ENCODE measurements at places on chromosomes 1 and 21. TPM values are rescaled to one million over a fixed set of nuclear protein-coding genes. Genes with fewer than 3 reads are reported as not detected.

The BRWD1 gene
- total RNA-seq, result 38.9 TPM

The UBE2Q1 gene
- 65.5 TPM for total RNA-seq

The UMODL1 gene
- total RNA-seq, result not detected

The IVNS1ABP gene
- total RNA-seq, result 116 TPM

The CELSR2 gene
- 7.1 TPM for total RNA-seq

The C1orf35 gene
- total RNA-seq, result 8.9 TPM

The MAP3K21 gene
- 0.27 TPM for total RNA-seq

The HCRTR1 gene
- not detected for total RNA-seq

The F5 gene
- total RNA-seq, result 0.97 TPM

The SPRR4 gene
- not detected for total RNA-seq

The CELA2B gene
- not detected for total RNA-seq

The ZNF648 gene
- not detected for total RNA-seq

GRCh38 chr1:192700834-192701271 is 64.9 kb downstream of the RGS13 start:
- DNase-seq, result no peak

GRCh38 chr1:188363943-188364342 is 1535.2 kb downstream of the PLA2G4A start:
- DNase-seq, result no peak

DNA sequence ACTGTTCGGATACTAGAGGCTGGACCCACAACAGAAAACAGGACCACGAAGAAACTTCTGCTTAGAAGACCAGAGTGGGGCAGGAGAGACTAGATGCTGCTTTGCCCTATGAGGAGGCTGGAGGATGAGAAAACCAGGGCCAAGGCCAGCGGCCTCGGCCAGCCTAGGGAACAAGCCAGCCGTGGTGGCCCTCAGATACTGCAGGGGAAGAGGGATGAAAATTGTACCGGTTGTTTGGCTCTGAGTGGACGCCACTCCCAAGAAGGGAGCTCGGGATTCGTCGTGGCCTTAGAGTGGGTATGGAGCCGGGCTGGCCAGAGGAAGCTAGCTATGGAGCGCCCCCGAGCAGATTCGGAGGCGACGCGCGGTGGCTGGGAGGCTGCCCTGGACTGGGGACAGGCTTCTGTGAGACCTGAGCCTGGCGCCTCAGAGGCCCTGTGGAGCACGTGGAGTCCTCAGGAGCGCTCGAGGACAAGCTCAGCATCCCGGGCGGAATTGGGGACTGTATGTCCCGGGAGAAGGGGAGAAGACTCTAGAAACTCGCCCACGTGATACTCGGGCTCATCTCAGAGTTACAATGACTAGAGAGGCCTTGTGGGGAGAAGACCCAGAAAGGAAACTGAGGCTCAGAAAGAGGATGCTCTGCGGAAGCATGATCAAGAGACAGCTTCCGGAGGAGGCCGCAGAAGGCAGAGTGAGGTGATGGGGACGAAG is 2.8 kb downstream of the PRRX1 start:
- no peak for DNase-seq

DNA sequence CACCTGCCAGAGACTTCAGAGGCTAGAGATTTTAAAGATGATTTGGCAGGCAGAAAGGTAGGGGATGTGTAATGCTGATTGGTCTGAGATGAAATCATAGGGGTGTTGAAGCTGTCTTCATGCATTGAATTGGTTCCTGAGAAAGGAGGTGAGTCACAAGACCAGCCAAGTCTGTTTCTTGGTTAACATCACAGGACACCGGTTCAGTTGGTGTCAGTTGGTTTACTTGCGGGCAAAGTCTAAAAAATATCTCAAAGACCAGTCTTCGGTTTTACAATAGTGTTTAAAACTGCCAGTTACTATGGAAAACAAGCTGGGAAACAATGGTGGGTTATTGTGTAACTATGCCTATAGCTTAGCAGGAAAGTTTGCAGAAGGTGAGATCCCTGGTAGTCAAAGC is 305.9 kb downstream of the BARHL2 start:
- DNase-seq, result no peak

DNA sequence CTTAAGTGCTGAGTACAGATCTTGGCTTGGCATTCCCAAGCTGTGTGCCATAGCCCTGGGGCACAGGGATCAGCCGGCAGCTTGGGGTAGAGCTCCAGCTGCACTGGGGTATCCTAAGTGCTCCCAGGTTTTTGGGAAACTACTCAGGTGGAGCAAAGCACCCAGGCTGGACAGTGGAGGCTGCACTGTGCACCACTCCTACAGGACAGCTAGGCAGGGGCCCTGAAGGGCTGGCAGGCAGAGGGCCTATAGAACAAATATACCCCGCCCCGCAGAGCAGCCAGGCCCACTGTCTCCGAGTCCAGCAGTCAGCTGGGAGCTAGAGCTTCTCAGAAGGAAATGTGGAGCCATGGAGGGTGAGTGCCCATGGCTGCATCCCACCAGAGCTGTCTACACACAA is 691.7 kb upstream of the ADGRL2 start:
- no peak for DNase-seq

DNA sequence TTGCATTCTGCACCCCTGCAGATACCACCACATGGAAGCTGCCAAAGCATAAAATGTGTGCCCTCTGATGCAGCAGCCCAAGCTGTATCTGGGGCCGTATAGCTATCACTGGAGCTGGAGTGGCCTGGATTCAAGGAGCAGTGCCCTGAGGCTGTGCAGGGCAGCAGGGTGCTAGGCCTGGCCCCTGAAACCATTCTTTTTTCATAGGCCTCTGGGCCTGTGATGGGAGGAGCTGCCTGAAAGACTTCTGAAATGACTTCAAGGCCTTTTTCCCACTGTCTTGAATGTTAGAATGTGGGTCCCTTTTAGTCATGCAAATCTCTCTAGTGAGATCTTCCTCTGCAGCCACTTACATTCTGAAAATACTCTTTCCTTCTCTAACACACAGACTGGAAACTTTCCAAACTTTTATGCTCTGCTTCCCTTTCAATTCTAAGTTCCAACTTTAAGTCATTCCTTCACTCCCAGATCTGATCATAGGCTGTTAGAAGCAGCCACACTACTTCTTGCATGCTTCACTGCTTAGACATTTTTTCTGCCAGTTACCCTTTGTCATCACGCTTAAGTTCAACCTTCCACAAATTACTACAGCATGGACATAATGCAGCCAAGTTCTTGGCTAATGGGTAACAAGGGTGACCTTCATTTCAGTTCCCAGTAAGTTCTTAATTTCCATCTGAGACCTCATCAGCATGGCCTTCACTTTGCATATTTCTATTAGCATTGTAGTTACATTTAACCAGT is 42.4 kb downstream of the DRAM2 start:
- DNase-seq, result no peak

DNA sequence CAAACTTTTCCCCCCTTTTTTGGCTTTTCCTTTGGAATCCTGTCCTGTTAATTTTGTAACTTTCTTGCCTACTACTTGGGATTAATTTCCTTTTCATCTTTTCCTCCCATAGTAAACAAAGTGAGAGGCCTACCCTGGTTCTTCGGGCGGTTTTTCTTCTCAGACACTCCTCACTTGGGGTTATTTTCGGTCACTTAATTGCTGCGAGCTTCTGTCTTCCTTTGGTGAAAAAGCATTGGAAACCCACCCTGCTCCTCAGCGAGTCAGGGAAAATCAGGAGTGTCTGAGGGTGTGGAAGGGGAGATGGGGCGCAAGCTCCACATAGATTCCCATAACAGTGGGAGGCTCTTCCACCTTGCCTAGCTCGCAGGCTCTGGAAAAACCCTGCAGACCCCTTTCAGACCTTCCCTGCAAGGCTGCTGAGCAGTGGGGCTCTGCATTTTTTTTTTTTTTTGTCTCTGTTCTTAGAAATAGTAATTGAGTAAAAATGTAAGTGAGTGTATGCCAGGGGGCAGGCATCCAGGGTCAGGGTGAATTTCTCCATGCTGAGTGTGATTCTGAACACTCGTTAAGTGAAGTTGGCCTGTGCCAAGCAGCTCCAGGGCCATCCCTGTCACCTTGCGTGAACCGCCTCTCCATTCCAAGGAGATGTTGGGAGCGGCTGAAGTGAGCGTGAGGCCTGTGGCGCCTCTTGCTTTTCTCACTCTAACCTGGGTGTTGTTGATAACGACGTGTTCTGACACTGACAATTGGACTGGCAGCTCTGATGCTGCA is 20.3 kb downstream of the TGFB2 start:
- DNase-seq, result no peak

DNA sequence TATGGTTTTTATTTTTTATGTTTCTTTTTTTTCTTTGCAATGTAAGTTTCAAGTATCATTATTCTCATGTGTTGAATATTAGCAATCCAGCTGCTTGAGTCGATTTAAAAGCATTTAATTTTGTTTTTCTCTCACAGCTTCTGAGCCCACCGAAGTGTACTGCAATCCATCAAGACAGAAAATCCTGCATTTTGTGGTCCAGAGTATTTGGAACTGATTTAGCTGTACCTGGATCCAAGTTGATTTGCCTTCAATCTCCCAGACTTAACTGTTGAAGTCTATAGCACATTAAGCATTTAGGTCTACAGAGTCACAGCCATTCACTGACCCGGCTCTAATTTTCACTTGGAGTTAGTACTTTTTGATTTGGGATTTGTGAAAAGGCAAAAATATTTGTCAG is 622.9 kb upstream of the ADAMTS5 start:
- no peak for DNase-seq

DNA sequence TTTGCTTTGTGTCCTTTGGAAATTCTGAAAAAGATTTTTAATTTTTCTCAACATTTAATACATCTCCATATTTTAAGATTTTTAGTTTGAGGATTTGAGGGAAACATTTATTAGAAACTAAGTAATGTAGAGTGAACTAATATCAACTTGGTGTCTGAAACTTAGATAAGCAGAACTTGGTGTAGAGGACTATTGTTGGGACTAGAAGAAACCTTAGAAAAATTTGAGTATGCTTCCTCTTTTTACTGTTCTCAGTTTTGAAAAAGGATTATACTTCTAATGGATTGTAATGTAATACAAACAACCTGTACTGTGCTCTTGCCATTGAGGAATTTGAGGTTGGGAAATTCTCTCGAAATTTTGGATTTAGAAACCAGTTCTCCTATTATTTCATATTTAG is 2.4 kb downstream of the FNBP1L start:
- DNase-seq, result no peak

DNA sequence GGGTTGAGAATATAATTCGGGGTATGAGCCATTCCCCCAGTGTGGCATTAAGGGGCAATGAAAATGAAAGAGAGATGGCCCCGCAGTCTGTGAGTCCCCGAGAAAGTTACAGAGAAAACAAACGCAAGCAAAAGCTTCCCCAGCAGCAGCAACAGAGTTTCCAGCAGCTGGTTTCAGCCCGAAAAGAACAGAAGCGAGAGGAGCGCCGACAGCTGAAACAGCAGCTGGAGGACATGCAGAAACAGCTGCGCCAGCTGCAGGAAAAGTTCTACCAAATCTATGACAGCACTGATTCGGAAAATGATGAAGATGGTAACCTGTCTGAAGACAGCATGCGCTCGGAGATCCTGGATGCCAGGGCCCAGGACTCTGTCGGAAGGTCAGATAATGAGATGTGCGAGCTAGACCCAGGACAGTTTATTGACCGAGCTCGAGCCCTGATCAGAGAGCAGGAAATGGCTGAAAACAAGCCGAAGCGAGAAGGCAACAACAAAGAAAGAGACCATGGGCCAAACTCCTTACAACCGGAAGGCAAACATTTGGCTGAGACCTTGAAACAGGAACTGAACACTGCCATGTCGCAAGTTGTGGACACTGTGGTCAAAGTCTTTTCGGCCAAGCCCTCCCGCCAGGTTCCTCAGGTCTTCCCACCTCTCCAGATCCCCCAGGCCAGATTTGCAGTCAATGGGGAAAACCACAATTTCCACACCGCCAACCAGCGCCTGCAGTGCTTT is 9.4 kb downstream of the PROX1 start:
- no peak for DNase-seq

DNA sequence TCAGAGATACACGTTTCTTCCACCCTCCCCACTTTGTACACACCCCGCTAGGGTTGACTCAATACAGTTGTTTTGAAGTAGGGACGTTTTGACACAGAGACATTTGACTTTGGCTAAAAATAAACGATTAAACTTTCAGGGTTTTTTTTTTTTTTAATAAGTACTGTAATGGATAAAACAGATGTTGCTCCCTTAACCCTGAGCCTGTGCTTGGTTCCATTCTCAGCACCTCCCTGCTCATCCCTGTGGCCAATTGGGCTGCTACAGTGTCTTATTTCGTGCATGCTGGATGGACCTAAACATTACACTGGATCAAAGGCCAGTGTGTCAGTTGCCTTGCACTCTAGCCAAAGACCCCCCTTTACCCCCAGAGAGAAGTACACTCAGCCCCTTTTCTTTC is 16.9 kb downstream of the GRHL3 start:
- no peak for DNase-seq

DNA sequence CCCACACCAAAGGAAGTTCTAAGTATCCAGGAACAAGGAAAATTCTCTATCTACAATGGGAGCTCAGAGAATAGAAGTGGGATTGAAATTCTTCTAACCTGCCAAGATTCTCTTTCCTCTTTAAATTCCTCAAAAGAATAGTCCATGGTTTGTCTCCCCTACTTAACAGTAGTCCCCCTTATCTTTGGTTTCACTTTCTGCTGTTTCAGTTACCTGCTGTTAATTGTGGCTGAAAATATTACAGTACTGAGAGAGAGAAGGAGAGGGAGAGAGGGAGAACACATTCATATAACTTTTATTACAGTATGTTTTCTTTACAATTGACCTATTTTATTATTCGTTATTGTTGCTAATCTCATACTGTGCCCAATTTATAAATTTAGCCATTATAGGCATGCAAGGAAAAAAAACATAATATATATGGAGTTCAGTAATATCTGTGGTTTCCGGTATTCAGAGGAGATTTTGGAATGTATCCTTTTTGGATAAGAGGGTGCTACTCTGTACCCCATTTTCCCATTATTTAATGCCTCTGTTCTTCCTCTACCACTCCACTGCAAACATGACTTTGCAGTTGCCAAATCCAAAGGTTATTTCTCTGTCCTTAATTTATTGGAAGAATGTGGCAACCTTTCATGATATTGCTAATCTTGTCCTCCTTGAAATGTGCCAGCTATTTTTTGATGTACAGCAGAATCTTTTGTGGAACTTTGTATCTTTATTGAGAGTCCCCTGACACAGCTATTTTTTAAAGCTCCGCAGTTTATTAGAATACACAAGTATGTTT is 68.0 kb downstream of the USP25 start:
- DNase-seq, result no peak
